ENCODE measurements at places on chromosomes 11 and 22. TPM values are rescaled to one million over a fixed set of nuclear protein-coding genes. Genes with fewer than 3 reads are reported as not detected.

FJX1 gene
- 56.3 TPM for polyA plus RNA-seq

PTPRCAP gene
- polyA plus RNA-seq = 1.7 TPM

CNGA4 gene
- polyA plus RNA-seq = not detected

MISFA gene
- 3.0 TPM for polyA plus RNA-seq

TECTA gene
- polyA plus RNA-seq = 2.6 TPM

IGLL5 gene
- polyA plus RNA-seq = not detected

NDUFA6 gene
- polyA plus RNA-seq = 273 TPM

E2F8 gene
- polyA plus RNA-seq = 0.07 TPM

CABP4 gene
- not detected for polyA plus RNA-seq

CYTH4 gene
- not detected for polyA plus RNA-seq

OR10D3 gene
- not detected for polyA plus RNA-seq

SLC22A9 gene
- not detected for polyA plus RNA-seq

VSTM5 gene
- polyA plus RNA-seq = not detected

FGF4 gene
- polyA plus RNA-seq = not detected

PIWIL4 gene
- 1.3 TPM for polyA plus RNA-seq

MICAL2 gene
- polyA plus RNA-seq = 1.4 TPM

OVCH2 gene
- not detected for polyA plus RNA-seq

BSX gene
- polyA plus RNA-seq = not detected

DRICH1 gene
- polyA plus RNA-seq = 0.48 TPM

DGCR6 gene
- 8.9 TPM for polyA plus RNA-seq

OR52I2 gene
- polyA plus RNA-seq = not detected

APLNR gene
- not detected for polyA plus RNA-seq

FAM181B gene
- 1.4 TPM for polyA plus RNA-seq

ACTN3 gene
- polyA plus RNA-seq = not detected

MYO18B gene
- polyA plus RNA-seq = 0.34 TPM

DEPDC7 gene
- 1.3 TPM for polyA plus RNA-seq

SLC6A5 gene
- not detected for polyA plus RNA-seq

APOA4 gene
- not detected for polyA plus RNA-seq

A4GALT gene
- polyA plus RNA-seq = not detected

PTDSS2 gene
- 54.3 TPM for polyA plus RNA-seq

SYT9 gene
- 2.3 TPM for polyA plus RNA-seq

STK33 gene
- 13.9 TPM for polyA plus RNA-seq

C11orf52 gene
- polyA plus RNA-seq = not detected

TMEM184B gene
- 19.7 TPM for polyA plus RNA-seq

CRYAB gene
- not detected for polyA plus RNA-seq

SLC7A4 gene
- not detected for polyA plus RNA-seq

TSGA10IP gene
- polyA plus RNA-seq = 0.53 TPM

LRRC74B gene
- not detected for polyA plus RNA-seq

TMPRSS13 gene
- not detected for polyA plus RNA-seq

PKDREJ gene
- polyA plus RNA-seq = not detected
